ENCODE measurements at places on chromosomes 4 and X. TPM values are rescaled to one million over a fixed set of nuclear protein-coding genes. Genes with fewer than 3 reads are reported as not detected.

DNA sequence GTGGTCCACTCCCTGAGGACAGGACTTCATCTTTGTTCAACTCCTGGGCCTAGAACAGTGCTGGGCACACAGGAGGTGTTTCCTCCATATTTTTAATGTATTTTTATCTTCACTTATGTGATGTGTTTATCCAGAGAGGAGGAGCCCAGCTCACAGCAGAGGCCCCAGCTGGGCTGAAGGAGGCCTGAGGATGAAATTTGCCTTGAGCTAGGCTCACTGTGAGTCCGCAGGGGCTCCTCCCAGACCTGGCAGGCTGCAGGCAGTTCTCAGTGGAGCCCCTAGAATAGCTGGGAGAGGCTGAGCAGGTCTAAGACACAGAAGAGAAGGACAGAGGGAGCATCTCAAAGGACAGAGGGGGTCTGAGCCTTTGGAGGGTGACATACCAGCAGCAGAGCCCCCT lies 26.8 kb downstream of the C4orf50 start:
- DNase-seq, result no peak

- no peak for DNase-seq
Observed at GRCh38 chrX:78199851-78200250, 60.4 kb upstream of the TAF9B start.

GRCh38 chrX:43552156-43552555 lies 103.9 kb upstream of the MAOA start:
- DNase-seq, result no peak

- no peak for DNase-seq
Observed at GRCh38 chr4:122603156-122603574, 17.7 kb downstream of the IL21 start.

DNA sequence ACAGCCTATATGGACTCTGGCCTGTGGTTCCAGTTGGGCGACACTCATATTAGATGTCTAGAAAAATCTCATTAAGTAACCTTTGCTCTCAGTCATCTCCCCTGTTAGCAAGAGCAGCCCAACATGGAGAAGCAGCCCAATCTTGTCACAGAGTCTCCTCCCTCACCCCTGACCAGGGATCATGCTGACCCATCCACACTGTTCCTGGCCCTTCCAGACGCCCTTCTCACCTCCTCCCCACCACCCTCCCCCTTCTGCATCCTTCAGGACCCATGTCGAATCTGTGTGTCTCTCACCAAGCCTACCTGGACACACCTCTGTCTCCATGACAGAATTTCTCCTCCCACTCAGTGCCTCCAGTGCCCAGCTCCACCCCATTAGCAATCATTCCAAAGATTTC lies 190.1 kb downstream of the STIM2 start:
- DNase-seq, result no peak

DNA sequence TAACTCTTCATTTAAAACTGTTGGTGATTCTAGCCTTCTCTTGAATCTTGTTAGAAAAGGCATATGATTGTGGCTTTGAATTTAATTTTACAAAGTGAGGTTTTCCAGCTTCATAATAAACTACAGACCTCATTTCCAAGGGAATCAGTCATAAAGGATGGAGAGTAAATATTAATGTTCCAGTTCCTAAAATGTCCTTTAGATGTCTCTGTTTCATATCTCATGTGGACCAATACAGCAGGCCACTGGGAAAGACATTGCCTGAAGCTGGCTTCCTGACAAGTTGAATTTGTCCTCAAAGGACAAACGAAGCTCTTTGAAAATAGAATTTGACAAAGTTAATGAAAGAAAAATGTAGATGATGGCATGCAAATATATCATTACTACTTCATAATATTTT lies 125.4 kb downstream of the ZNF330 start:
- DNase-seq, result peak; percentile 49

DNA sequence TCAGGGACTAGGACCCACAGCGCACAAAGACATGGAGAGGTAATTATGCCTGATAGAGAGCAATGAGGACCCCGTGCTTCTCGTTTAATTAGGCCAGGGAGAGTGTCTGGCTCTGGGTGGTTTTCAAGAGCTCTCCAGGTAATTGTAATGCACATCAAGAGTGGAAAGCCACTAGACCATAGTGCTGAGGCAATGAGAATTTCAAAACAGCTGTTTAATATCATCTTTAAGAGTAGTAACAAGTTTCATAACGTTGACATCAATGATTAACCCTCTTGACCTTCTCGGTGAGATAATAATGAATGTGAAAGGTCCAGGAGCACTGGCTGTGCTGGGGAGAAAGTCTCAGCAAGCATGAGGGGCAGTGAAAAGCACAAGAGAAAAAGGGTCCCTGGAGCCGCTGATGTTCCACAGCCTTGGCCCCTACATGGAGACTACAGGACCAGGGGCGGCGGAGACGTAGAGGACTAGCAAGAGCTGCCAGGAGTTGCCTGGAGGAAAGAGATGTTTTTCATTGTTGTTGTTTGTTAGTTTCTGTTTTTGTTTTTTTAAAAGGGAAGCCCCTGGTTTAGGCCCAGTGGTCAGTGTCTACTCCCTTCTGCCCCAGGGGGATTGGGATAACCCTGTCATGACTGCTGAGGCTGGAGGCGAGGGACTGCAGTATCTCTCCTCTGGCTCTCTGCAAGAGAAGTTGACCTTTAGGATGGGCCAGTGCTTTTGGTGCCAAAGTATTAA lies 14.8 kb upstream of the CXCR3 start:
- no peak for DNase-seq

- DNase-seq, result peak; percentile 59
Observed at GRCh38 chrX:17788439-17788838, 51.1 kb downstream of the SCML1 start.

Gene KCND1
- total RNA-seq, result 1.1 TPM

Gene UGT2B11
- total RNA-seq, result 0.92 TPM

Gene AREG
- total RNA-seq, result 2.6 TPM

Gene SMPX
- total RNA-seq, result not detected
